HFF-Myc (cell line): ENCODE measurements at places on chromosomes 7 and 10.

GRCh38 chr10:92486637-92487036 is 87.3 kb downstream of the IDE start:
- no peak for DNase-seq

DNA sequence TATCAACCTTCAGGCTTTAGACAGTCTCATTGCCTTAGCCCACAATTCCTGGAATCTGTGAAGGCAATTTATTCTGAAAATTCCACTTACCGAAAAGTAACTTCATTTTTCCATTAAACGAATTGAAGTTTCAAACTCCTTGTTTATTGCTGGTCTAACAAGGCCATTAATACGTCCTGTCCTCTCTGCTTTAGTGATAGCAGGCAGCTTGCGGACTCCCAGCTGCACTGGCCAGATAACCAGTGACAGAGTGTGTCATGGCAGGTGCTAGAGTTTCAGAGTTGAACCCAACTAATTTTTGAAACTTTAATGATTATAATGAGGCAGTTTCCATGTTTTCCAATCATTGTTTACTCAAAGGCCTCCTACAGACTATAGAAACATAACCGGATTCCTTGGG is 31.1 kb downstream of the LOXL4 start:
- no peak for DNase-seq

GRCh38 chr10:129415215-129416140 is 51.6 kb upstream of the MGMT start:
- no peak for DNase-seq

GRCh38 chr10:43070121-43071085 is 6.5 kb upstream of the RET start:
- no peak for DNase-seq

- no peak for DNase-seq
Measured at GRCh38 chr10:11018432-11018841, 765 bp downstream of the CELF2 start.

DNA sequence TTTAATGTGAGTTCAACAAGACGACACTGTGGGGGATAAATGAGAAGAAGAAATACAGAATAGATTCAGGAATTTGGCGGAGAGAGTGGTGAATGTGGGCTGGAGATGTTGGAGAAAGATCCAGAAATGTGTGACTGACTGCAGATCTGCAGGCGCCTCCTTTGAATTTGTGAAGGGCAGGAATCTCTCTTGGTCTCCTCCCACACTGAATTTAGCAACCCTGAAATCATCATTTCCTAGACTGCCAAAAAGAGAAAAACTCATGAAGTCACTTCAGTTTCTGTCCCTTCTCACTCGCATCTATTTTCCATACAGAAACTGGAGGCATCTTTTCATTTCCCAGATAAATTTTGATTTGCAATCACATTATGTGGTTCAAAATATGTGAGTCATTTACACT is 128.7 kb downstream of the GNAI1 start:
- no peak for DNase-seq

DNA sequence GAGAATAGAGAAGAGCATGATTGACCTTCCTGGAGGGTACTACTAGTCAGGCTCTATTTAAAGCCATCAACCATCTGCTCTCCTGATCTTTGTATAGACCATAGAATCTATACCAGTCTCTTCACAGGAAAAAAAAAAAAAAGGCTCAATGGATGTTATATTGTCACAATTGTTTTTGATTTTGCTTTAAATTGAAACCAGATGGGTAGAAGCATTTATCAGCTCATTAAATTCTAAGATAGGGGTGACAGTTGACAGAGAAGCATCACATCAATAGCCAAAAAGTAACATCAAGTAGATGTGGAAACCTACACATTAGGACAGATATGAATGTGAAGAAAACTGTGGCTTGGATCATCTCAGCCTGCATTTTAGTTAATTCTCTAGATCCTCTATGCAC is 558.9 kb upstream of the MBL2 start:
- no peak for DNase-seq

- DNase-seq: no peak
Measured at GRCh38 chr10:78903341-78903940, 165.3 kb upstream of the ZMIZ1 start.

DNA sequence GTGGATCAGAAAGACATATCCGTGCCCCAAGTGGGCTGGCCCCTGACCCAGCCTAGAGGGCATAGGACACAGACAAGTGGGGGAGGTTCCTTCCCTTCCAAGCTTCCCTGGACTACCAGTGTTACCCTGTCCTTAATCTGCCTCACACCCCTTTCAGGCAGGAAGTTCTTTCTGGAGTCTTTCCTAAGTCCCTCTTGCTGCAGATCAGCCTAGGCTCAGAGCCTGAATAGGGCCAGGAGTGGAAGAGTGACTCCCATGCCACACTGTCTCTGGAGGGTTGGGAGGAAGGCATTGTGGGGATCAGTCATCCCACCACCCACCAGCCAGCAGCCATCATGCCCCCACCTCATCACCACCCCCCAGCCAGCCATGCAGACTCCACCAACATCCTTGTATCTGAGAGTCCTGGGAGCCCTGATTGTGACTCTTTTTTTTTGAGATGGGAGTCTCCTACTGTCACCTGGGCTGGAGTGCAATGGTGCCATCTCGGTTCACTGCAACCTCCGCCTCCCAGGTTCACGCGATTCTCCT is 22.6 kb downstream of the POLL start:
- DNase-seq: no peak

GRCh38 chr7:67696124-67696523 is 699.5 kb downstream of the TYW1 start:
- no peak for DNase-seq

DNA sequence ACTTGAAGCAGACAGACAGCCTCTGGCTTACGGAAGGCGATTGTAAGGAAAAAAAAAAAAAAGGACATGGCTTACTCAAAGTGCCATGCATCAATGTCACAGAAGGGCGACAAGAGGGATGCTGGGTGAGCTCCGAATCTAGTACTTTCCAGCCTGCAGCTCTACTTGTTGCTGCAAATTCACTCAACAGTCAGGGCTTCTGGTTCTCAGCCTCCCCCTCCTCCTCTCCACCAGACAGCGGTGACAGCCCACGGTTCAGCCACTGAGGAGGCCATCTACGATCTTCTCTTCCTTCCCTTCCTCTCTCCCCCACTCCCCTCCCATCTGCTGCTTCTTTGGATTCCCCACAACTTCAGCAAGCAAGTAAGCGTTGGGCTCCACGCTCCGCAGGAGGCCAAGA is 63.5 kb downstream of the PRKAG2 start:
- no peak for DNase-seq

DNA sequence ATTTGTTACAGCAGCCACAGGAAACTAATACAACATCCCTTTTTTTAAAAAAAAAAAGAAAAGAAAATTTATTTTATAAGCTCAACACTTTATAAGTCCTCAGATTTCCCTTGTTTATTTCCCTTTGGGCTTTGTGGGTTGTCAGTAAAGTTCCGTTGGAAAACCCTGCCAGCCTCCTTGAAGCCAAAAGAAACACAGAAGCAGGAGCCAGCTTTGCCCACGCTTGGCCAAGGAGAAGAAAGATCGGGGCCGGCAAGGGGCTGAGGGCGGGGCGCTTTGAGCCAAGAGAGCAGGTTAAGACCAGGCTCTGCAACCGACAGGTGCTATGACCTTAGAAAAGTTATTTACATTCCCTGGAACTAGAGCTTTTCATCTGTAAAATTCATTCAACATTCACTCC is 72.7 kb downstream of the RGS10 start:
- no peak for DNase-seq

DNA sequence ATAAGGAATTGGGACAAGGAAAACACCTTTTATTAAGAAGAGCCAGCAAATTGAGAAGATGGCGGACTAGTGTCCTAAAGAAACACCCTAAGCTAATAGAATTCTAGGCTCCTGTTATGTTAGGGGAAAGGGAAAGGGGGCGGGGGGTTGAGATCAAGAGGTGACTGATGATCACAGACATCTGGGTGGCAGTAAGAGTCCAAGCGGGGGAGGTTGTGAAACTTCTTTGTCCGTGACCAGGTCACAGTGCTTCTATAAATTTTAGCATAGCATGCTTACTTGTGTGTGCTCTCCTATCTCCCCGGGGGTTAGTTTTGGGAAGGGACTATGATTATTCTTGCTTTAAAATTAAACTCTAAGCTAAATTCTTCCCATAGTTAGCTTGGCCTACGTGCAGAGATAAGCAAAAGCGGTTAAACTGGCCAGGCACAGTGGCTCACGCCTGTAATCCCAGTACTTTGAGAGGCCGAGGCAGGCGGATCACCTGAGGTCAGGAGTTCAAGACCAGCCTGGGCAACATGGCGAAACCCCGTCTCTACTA is 262.1 kb downstream of the SKIDA1 start:
- DNase-seq: no peak

DNA sequence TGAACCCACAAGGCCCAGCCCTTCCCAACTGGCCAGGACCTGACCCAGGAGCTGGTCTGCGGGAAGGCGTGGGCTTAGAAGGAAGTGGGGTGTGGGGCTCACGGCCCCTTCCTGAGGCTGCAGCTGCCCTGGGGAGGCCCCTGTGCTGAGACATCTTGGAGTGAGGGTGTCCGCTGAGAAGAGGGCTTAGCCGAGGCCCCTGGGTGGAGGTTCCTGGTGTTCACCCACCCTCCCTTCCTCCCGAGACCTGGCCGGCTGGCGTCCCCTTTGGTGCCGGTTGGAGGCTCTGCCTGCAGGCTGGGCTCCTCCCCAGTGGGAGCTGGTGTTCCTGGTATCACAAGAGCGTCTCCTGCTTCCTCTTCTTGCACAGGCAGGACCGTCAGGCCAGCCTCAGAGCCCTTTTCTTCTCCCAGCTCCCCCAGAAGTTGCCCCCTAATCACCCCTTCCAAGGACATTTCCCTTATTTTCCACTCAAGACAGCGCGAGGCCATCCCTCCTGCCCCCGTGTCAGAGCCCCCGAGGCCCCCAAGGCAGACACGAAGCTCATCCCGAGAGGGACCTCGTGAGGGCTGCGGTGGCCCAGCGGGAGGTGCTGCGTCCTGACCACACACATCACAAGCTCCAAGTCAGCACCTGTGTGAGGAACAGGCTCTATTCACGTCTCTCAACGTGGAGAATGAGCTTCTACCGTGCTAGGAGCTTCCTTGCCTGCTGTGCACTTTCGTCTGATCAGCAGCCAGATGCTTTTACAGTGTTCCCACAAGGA is 25.1 kb upstream of the FAM20C start:
- DNase-seq: no peak

DNA sequence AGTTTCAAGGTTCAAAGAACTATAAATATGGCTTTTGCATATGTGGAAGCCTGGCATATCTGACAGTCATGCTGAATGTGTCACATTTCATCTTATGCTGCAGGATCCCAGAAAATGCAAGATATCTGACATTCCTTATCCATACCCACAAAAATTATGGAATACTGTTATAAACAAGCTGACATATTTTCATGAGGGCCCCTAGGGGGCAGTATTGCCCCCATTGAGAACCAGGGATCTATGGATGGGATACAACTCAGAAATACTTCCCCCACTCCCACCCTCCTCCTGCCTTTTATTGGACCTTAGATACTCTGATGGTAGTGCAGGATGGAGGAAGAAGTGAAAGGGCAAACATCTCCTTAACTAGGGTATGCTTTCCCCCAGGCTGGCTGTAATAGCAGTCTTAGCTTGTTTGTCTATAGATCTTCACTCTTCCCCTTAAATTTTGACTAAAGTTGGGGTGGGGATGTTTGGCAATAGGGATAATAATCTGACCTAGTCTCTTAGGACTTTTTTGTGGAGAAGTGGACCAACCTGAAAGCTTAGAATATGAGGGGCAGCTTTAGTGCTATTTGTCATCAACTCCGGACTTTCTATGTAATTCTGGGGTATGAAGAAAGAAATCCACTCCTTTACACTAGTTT is 3.5 kb upstream of the GNGT1 start:
- no peak for DNase-seq

DNA sequence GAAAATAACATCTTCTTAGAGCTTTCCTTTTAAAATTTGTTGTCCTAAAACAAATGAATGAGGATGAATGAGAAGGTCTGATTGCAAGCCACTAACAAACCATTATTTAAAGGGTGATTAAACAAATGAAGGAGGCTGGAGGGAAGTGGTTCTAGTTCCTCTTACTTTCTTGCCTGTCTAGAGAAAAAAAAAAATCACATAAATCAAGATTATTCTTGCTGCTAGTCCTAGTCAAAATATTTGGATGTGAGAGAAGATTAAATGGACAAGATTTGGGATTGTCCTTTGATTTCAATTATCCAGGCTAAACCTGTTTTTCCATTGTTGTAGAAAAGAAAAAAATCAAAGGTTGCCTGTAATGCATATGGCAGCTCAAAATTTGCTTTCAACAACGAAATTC is 3.3 kb downstream of the SKAP2 start:
- no peak for DNase-seq

- no peak for DNase-seq
Measured at GRCh38 chr7:105519353-105519752, 2.7 kb downstream of the PUS7 start.

- DNase-seq: no peak
Measured at GRCh38 chr7:36762394-36762793, 38.1 kb upstream of the AOAH start.

- DNase-seq: no peak
Measured at GRCh38 chr10:86775056-86775869, 18.8 kb downstream of the BMPR1A start.

- no peak for DNase-seq
Measured at GRCh38 chr10:129742742-129743550, 221.1 kb downstream of the EBF3 start.

DNA sequence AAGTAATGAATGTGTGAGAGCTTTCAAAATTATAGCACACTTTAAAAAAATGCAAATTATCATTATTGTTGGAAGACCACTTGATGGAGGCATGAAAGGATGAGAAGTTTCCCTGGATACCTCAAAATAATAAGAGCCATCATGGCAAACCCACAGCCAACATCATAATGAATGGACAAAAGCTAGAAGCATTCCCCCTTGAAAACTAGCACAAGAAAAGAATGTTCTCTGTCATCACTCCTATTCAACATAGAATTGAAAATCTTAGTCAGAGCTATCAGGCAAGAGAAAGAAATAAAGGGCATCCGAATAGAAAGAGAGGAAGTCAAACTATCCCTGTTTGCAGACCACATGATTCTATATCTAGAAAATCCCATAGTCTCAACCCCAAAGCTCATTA is 887.2 kb upstream of the LRRTM3 start:
- DNase-seq: no peak

DNA sequence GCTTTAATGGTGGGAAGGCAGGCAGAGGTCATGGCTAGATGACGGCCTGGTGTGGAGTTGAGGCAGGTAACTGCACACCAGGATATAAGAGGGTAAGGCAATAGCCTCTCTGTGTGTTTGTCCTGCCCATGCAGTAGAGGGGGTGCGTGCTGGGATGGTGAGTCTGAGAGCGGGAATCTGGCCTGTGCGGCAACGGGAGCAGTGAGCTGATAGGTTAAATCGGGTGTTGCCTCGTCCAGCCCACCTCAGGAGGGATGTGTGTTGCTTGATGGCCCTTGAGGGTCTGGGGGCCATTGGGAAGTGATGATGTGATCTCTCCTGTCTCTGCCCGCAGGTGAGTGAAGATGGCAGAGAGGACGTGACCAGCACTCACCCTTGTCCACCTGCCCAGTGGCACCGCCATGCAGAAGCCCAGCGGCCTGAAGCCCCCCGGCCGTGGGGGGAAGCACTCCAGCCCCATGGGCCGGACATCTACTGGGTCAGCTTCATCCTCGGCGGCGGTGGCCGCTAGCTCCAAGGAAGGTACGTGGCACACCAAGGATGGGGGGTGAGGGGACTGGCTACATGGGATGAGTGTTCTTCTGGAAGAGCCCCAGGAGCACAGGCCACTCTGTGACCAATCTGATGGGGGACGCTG is 28.1 kb downstream of the CLIP2 start:
- DNase-seq: no peak
